LoVo (cell line): ENCODE measurements at places on chromosomes 5 and 9.

GRCh38 chr5:38666668-38667498 is 110.4 kb upstream of the LIFR start:
- DNase-seq, result no peak

DNA sequence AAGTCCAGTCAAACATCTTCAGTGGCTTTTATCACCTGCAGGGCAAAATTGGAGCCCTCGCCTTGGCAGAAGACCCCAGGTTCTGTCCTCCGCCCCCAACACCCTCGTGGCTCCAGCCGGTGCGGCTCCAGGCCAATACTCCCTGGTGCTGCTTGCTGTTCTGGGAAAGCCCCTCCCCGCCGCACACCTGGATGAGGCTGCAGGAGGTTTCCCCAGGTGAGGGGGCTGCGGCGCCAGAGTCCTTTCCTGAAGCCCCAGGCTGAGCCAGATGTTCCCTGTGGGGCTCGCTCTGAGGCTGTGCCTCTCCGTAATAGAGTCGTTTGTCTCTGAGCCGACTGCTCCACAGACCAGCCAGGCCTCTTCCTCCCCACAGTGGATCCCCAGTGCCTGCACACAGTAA is 375.4 kb upstream of the IRX1 start:
- DNase-seq, result no peak

- no peak for DNase-seq
These were observed 8.8 kb upstream of the DUSP1 start for GRCh38 chr5:172779691-172780341.

GRCh38 chr5:9015260-9015936 is 530.5 kb downstream of the SEMA5A start:
- DNase-seq, result no peak

GRCh38 chr9:26412446-26412845 is 480.2 kb downstream of the CAAP1 start:
- DNase-seq, result no peak

DNA sequence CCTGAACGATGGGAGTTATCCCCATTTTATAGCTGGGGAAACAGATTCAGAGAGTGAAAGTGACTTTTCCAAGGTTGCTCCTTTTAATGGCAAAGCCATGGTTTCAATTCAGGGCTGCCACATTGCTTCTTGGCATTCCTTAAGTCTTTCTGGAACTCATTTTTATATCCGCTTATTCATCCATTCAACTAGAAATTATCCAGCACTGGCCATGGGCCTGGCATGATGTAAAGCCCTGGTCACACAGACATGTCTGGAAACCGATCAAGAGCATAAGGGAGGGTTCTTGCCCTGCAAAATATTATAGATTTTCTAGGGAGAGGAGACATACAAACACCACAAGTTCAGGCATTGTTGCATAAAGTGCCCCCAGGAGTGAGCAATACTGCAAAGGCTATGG is 43.0 kb upstream of the COL15A1 start:
- DNase-seq, result no peak

GRCh38 chr5:321230-321725 is at the start of gene AHRR:
Gene AHRR (plus strand): TSS chr5:321714. CDS start chr5:343903, 22,189 bp downstream.
- peak; percentile 88 for DNase-seq

- no peak for DNase-seq
These were observed 102.5 kb downstream of the ST8SIA4 start for GRCh38 chr5:100800562-100800961.
